ENCODE measurements at places on chromosomes 16 and 17.

- no peak for DNase-seq
These were observed 42.7 kb downstream of the NT5M start for GRCh38 chr17:17345686-17346427.

GRCh38 chr17:76524598-76525512, 12.7 kb downstream of the CYGB start:
- no peak for DNase-seq

DNA sequence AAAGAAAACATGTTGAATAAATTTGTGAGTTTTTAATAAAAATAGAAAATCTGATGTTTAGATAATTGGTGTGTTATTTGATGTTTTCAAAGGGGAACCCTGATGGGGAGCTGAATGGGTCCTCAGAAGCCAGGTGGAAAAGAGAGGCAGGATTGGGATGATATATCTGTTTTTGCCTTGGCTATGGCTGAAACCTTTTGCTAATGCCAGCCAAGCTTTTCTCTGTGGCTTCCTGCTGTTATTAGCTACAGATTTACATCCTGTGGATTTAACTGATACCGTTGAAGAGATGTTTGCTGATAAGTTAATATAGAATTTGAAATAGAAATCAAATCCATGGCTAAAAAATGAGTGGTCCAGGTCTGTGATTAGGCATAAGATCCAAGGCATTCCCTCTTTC, 4.2 kb upstream of the AATF start:
- DNase-seq, result no peak

- DNase-seq, result no peak
These were observed 13.2 kb upstream of the CLEC18C start for GRCh38 chr16:70160388-70160787.

DNA sequence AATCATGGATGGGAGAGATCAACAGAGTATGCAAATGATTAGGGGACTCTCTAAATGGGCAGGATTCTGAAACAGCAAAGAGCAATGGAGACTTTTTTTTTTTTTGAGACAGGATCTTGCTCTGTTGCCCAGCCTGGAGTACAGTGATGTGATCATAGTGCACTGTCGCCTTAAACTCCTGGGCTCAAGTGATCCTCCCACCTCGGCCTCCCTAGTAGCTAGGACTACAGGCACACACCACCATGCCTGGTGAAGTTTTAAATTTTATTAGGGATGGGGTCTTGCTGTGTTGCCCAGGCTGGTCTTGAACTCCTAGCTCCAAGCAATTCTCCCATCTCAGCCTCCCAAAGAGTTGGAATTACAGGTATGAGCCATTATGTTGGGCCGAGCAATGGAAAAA, 255.0 kb upstream of the ZFHX3 start:
- no peak for DNase-seq

GRCh38 chr16:11870399-11870798, 19.1 kb upstream of the RSL1D1 start:
- DNase-seq, result no peak

- DNase-seq, result no peak
These were observed 983.9 kb upstream of the EEF2KMT start for GRCh38 chr16:6081320-6081976.

- no peak for DNase-seq
These were observed 22.9 kb downstream of the ITPRIPL2 start for GRCh38 chr16:19136549-19137196.

- DNase-seq, result peak; percentile 46
These were observed 630 bp downstream of the GRB2 start for GRCh38 chr17:75404731-75405364.

- DNase-seq, result no peak
These were observed 33.4 kb upstream of the CLEC18A start for GRCh38 chr16:69917739-69918138.

DNA sequence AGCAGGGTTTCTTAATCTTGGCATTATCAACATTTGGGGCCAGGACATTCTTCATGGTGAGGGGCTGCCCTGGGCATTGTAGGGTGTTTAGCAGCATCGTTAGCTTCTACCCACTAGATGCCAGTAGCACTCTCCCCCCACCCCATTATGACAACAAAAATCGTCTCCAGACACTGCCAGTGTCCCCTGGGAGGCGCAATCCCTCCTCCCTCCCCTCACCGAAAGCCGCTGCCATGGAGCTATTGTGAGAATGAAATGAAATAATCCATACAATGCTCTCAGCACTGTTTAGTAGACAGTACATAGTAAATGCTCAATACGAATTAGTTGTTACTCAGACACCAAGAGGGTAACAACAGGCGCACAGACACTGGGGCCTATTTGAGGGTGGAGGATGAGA, 502.9 kb downstream of the NPIPA7 start:
- DNase-seq, result no peak

DNA sequence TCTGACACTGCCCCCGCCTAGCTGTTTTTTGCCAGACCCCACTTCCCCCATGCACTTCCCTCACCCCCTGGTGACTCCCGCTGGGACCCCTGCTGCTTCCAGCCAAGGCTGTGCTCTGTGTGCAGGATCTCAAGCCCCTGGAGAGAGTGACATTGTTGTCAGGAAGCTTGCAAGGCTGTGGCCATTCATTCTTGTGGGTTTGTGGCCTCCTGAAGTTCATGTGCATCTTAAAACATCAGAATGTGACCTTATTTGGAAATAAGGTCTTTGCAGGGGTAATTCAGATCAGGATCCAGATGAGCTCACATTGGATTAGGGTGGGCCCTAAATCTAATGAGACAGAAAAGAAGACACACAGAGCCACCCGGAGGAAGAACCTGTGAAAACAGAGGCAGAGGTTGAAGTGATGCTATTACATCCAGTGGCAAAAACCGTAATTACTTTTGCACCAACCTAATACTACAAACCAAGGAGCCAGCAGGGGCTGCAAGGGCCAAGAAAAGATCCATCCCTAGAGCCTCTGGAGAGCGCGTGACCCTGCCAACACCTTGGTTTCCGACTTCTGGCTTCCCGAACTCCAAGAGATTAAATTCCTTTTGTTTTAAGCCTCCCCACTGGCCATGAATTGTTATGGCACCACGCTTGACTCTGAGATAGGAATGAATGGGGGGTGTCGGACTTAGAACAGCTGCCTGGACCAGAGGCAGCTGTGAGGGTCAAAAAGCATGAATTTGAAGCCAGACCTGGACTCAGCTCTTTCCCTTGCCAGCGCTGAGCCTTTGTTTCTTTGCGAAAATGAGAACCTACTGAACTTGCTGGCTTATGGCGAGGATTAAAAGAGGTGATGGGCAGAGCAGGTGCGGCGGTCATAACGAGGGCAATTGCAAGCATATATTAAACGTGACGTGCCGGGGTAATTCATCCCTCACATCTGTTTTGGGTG, 75.5 kb downstream of the BMERB1 start:
- no peak for DNase-seq

DNA sequence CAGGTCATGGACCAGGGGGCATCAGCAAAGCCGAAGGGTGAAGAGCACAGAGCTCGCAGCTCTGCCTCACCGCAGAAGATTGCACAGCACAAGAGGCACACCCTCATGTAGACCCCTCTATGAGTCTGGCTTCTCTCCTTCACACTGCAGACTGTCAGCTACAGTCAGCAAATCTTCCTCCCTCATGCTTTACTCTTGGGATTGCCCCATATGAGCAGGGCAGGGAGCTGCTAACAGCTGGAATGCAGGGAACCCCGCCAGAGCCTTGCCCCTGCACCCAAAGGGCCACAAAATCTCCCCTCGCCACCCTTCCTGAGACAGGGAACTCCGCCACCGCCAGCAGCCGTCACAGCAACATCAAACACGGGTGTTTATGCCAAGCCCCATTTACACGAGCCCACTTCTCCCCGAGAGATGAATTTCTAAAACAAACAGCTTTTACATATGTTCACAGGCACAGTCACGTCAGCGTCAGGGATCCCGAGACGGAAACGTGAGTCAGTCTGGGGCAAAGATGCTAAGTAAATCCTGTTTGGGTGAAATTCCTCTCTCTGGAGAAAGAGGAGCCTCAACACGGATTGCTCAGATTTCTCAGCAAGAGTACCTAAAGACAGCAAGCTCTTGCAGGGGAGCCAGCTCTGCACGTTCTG, 121.9 kb downstream of the CDYL2 start:
- DNase-seq, result no peak

DNA sequence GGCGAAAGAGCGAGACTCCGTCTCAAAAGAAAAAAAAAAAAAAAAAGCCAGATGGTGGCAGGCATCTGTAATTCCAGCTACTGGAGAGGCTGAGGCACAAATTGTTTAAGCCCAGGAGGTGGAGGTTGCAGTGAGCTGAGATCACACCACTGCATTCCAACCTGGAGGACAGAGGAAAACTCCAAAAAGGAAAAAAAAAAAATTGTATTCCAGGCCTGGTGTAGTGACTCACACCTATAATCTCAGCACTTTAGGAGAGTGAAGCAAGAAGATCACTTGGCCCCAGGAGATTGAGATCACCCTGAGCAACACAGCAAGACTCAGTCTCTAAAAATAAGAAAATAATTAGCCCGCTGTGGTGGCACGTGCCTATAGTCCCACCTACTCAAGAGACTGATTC, 20.1 kb downstream of the HBQ1 start:
- no peak for DNase-seq

- no peak for DNase-seq
These were observed 10.3 kb downstream of the CDRT4 start for GRCh38 chr17:15456972-15457722.

- no peak for DNase-seq
These were observed 20.1 kb upstream of the HYDIN start for GRCh38 chr16:71250461-71251235.

DNA sequence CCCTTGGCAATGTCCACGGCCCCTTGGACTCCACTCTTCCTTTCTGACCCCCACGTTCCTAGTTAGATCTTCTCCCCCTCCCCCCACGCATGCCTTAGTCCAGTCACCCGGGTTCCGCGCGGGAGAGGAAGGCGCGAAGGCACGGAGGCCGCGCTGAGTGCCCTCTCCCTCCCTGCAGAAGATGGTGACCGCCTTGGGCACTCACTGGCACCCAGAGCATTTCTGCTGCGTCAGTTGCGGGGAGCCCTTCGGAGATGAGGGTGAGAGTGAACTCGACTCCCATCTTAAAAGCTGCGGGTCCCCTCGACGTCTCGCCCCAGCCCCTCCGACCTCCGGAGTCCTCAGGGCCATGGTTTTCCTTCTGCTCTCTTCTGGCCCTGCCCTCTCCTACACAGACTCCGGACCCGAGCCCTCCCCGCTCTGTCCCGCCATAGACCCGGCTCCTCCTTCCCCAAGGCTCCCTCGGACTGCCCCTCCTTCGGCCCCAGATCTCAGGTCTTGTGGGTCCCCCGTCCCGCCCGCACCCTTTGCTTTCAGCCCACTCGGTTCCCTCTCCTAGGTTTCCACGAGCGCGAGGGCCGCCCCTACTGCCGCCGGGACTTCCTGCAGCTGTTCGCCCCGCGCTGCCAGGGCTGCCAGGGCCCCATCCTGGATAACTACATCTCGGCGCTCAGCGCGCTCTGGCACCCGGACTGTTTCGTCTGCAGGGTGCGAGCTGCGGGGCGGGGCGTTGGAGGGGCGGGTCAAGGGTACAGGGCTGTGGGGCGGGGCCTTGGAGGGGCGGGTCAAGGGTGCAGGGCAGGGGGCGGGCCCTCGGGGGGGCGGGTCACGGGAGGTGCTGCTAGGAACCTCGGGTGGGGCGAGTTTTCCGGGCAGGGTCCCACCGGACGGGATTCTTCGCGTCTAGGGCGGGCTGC, 4.6 kb downstream of the TGFB1I1 start:
- DNase-seq, result peak; percentile 92

DNA sequence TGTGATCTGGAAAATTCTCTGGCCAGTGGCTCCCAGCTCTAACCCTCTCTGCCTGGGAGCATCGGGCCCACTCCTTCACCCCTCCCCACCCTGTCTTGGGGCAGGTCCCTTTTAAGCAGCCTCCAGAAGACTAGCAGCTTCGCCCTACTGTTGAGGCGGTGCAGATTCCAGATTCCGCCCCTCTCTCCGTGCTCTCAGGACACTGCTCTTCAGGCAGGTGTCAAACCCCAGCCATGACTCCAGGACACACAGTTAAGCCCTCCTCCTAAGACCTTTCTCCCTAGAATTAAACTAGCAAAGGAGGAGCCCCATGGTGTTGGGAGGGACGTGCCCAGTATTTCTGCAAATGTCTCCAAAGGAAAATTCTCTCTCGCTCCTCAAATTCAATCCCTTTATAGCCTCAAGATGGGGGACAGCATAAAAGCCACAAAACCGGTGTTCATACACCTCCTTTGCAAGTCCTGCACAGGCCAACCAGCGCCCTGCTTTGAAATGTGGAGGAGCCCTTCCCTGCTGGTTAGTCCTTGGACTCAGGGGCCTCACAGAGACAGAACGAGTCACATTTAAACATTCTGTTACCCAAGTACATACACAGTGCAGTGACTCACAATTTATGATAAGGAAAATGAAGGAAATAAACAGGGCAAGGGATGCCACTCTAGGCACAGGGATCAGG, 7.2 kb downstream of the LPO start:
- DNase-seq, result no peak

GRCh38 chr16:24988593-24989338, 26.4 kb downstream of the ARHGAP17 start:
- DNase-seq, result no peak

- no peak for DNase-seq
These were observed 41.3 kb upstream of the ATP2A3 start for GRCh38 chr17:4005296-4006164.

- DNase-seq, result no peak
These were observed 128.4 kb downstream of the HAPSTR1 start for GRCh38 chr16:9219813-9220212.

- no peak for DNase-seq
These were observed 809 bp downstream of the PIRT start for GRCh38 chr17:10836966-10837590.

GRCh38 chr17:48457080-48457836, 27.2 kb upstream of the SKAP1 start:
- DNase-seq, result peak; percentile 86

GRCh38 chr17:50129353-50129727, 620 bp downstream of the SAMD14 start:
- no peak for DNase-seq

DNA sequence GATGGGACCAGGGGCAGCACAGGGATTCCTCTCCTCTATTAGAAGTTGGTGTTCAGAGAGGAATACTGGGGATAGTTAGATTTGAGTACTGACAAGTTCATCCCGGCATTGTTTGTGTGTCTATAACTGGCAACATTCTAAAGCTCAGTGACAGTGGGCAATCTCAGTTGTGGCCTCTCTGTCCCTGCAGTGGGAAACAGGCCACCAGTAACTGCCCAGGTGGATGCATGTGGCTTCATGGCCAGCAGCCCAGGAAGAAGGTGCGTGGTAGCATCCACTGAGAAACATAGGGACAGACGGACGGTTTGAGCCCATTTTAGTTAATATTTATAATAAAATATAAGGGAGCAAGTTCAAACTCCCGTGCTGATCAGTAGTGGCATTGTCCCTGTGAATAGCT, 51.5 kb downstream of the B9D1 start:
- no peak for DNase-seq

DNA sequence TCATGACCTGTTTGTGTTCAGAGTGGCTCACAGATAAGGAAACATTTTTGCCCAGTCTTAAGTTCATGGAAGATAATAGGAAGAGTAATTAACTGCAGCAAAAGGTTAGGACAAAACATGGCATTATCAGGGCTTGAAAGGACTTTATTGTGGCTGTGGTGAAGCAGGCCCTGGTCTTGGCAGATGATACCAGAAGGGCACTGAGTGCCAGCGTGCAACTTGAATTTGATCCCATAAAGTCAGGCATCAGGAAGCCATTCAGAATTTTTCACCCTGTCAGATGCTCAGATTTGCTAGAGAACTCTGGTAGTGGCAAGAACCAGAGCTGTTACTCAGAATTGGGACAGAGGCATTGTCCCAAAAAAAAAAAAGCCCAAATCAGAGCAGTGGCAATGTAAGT, 11.2 kb upstream of the COG7 start:
- DNase-seq, result no peak

GRCh38 chr16:67525176-67525860, 3.3 kb upstream of the RIPOR1 start:
- no peak for DNase-seq
